ENCODE measurements at places on chromosomes 13 and 19.

GRCh38 chr13:31199527-31199848, 287 bp upstream of the B3GLCT start:
- DNase-seq, result no peak

- DNase-seq, result no peak
Measured at GRCh38 chr19:33832633-33833032, 36.0 kb downstream of the KCTD15 start.

- DNase-seq, result no peak
Measured at GRCh38 chr13:24931450-24932251, 164.3 kb upstream of the PABPC3 start.

GRCh38 chr13:39870197-39870747, 214.8 kb downstream of the COG6 start:
- DNase-seq, result no peak

DNA sequence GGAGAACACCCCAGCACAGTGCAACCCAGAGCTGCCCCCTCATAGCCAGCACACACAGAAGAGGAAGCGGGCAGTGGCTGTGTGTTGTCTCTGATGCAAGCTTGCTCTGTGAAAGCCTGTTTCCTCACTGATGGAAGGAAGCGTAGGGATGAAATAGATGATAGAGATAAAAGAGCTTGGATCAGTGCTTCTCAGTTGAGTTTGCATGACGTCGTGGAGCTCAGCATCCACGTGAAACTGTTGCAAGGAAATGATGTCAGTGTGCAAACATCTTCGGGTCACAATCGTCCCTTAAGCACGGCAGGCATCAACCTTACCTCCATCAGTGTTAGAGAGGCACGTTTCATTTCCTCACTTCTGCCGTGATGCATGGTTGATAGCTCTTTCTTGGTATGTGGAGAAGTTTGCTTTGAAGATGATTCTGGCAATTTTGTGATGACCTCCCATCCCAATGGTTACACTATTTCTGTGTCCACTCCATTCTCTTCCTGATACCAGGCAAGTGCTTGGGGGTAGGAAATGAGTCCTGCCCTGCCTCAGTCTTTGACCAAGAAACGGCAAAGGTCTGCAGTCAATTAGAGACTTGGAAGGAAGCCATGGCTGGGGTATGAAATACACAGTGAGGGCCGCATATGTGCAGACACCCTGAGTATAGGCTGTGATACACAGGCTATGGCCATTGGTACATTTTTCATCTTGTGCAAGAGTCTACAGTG, 183.0 kb downstream of the ZNF536 start:
- no peak for DNase-seq

DNA sequence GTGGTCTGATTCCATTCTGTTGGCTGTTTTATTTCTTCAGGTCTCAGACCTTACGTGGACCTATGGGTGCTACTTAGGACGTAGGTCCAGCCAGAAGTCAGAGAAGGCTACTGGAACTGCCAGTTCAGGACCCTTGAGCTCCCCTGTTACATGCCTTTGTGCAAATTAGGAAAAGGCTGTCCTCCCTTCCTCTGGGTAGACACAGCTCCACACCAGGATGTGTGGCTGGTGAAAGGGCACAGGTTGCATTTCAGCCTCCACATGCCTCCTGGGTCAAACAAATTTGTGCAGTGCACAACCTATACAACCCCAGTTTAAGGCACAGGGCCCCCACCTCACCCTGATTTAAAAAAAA, 43.9 kb upstream of the MAP3K10 start:
- DNase-seq, result no peak

DNA sequence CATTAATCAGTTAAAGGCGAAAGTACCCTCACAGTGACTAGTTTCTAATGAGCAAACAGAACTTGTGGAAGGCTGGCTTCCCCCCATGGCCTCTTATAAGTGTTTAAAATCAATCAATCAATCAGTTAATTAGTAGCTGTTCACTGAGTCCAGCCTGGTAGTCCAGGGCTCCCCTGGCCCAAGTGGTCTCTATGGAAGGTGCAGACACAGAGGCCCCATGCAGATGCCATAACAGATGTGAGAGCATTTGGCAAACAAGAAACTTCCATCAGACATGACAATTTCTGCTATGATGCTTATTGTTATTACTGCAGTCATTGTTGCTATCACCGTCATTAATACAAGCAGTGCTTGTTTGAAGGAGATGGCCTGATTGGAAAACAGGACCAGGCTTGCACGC, 179.0 kb upstream of the TSHZ3 start:
- no peak for DNase-seq

DNA sequence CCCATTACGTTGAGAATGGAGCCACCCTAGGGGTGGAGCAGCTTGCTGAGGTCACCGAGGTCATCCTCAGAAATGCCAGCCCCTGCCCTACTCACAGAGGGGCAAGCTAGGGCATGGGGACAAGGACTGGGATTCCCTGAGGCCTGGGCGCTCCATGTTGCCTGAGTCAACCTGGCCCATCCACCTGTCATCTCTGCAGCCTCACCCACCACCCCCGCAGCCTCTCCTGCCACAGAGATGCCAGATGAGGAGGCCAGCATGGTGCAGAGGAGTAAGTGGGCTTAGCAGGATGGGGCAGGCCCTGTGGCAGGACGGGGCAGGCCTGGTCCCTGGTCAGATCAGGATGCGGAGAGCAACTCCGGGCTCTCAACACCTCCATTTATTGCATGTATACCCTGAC, 9.5 kb downstream of the NKPD1 start:
- no peak for DNase-seq

DNA sequence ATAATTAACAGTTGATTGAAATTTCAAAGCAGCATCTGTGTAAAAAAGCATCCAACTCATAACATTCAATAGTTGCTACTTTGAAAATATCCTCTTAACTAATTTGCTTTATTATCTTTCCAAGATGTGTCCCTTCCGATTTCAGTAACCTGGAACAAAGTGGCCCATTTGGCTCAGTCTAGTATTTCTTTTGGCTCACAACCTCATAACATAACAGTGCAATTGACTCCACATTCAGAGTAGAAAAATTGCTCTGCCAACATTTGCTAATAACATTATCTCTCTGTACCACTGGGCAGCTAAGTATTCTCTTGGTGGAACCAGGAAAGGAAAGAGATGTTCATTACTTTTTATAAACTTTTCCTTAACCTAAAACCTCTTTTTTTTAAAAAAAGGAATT, 571.1 kb upstream of the ARGLU1 start:
- DNase-seq, result no peak

GRCh38 chr13:48297131-48297786, 6.3 kb upstream of the RB1 start:
- no peak for DNase-seq

- DNase-seq, result peak; percentile 57
Measured at GRCh38 chr13:97254816-97255215, 32.7 kb downstream of the MBNL2 start.

GRCh38 chr13:102688306-102688973, 6.4 kb downstream of the METTL21C start:
- DNase-seq, result no peak

DNA sequence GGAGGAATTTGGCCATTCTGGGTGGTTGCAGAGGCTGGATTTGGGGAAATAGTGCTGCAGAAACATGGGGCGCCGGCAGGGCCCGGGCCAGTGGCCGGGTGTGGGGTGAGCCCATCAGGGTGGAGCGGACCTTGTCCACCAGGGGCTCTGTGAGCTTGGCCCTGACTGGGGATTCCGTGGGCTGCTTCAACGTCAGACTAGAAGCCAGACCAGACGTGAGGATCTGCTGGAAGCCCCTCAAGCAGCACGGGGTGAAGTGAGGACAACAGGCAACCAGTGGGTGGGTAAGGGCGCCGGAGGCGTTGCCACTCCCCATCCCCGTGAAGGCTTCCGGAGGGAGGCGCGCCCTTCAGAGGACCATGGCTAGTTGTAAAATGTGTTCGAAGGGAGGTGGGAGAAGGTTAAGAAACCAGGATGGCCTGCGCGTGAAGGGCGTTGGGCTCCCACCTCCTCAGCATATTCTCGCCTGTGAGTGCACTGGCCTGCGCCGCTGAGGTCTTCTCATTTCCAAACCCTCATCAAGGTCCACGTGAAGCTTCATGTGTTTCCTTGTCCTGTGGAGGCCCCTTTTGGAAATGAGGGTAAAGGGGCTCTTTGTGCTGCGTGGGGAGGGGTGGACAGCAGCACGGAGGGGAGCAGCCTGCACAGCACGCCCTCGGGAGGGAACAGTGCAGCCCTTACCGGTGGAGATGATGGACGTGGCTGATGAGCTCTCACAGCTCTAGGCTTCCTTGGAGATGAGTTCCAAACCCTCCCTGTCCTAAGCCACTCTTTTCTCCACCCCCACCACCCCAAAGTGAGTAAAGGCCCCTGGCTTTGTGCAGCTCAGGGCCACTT, 8.3 kb downstream of the TEX29 start:
- DNase-seq, result no peak

- DNase-seq, result no peak
Measured at GRCh38 chr13:97493456-97493855, 59.5 kb downstream of the RAP2A start.

DNA sequence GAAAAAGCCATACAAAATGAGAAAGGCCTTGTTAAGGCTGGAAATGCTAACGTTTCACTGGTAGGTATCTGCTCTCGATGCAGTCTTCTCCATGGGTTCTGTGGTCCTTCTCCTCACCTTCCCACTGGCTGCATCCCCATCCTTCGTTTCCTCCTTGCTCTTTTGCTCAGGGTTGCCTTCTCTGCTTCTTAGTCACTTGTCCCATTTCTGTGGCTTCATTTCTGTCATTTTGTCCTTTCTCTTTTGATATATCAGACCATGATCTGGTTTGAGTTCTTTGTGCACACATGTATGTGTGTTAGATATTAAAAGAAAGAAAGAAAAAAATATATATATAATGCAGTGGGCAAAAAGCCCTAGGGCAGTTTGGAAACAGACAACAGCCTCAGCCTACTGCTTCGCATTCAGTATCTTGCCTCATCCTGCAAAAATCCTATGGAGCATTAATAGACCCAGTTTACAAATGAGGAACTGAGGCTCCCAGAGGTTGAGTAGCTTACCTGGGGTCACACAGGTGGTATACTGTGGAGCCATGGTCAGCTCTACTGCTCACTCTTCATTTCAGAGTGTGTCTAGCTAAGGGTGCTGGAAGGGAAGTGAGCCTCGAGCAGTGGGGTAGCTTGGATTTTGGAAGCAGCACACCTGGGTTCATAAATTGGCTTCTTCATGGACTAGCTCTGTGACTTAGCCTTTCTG, 57.6 kb upstream of the MEDAG start:
- no peak for DNase-seq

DNA sequence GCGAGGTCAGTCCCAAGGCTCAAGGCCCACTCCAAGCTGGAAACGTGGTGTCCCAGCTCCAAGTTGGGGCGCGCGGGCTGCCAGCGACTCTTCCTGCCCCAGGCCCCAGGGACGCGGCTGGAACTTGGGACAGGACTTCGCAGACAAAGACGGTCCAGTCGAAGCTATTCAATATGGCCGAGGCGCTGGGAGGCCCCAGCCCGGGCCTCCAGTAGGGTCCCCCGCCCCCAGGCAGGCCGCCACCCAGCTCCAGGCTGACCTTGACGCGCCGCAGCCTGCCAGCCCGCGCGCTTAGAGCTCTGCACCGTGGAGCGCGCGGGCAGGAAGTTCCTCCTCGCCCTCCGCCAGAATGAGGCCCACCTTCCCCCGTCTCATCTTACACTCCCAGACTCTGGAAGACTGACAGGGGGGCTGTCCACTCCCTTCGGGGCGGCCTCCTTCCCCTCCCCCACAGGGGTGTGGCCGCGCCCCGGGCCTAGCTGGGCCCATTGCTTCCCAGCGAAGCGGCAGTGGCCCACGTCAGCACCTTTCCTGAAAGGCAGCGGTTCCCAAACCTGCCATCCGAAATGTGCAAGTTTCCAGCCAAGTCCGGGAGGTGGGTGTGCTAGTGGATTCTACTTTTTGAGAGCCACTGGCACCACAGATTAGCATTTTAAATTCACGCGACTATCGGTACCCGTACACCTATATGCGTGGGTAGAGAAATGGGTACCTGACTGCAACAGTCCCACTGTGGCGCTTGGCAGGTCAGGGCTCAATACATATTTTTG, at the start of gene CCDC8:
Gene CCDC8, minus strand, starts transcription at position 303 of the 770 bp plus-strand sequence. CDS start 754 bp downstream, outside the sequence.
- peak; percentile 97 for DNase-seq

DNA sequence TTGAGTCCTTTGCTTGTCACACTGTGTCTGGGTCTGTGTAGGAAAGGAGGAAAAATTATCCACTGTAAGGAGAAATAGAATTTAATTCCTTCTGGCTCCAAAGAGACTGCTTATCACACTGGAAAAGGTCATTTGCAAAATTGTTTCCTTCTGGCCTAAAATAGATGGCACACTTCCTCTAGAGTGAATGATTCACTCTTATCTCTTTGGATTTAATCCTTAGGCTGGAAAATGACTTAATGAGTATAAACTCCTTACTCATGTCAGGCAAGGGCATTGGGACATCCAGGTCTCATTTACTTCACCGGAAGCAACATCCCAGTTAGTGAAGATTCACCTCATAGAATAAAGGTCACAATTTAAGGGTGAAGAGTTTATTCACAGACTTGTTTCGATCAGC, 293.6 kb downstream of the OXGR1 start:
- no peak for DNase-seq

DNA sequence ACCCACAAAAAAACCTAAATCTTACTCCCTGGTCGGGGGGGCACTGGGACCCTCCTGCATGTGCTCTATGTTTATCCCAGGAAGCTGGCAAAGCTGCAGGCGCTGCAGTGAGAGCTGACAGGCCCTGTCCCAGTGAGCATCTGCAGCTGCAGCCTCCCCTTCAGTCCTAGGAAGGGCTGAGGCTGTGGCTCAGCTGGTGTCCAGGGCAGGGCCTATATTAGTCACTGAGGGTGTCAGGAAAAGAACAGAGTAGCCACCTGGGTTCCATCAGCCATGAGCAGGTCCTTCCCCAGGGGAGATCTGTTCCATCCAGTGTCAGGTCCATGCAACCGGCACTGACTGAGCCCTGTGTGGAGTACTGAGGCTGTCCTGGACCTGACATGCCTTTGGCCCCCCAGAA, 120.5 kb downstream of the TNFRSF19 start:
- DNase-seq, result no peak

- no peak for DNase-seq
Measured at GRCh38 chr13:28685892-28686291, 27.0 kb downstream of the POMP start.

DNA sequence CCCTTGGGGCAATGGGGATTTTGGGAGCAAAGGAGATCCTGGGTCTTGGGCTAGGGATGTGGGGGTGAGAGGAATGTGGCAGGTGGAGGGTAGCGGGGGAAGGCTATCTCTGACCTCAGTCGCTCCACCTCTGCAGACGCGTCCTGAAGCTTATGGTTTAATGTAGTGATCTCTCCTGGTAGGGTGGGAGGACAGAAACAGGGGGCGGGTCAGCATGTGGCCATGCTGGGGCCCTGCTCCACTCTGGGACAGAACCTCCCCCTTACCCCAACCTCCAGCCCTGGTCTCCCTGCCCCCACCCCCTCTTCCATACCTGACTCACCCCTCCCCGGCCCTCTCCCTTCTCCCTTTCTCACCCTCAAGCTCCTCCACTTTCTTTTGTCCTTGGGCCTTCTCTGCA, 1.4 kb downstream of the BST2 start:
- DNase-seq, result no peak
